Occipital lobe (tissue), 3 donors: ENCODE measurements at places on chromosomes 12 and 14.

DNA sequence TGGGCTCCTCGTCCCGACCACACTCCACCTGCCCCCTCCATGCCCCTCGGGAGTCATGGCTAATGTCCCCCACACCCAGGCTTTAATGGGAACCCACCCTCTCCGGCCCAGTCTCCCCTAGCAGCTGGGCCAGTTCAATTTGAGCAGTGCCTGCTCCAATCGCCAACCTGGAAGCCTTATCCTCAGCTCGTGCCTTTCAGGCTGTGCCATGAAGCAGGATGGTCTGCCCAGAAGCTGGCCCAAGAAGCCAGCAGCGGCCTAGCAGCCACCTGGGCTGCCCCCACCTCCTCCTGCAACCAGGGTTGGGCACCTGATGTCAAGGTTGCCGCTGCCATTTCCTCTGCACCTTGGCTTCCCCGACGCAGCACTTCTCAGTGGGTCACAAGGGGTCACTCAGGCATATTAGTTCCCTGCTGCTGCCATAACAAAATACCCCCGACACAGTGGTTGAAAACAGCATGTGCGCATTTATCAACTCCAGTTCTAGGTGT is 2.3 kb upstream of the CLBA1 start:
- DNase-seq = no peak

DNA sequence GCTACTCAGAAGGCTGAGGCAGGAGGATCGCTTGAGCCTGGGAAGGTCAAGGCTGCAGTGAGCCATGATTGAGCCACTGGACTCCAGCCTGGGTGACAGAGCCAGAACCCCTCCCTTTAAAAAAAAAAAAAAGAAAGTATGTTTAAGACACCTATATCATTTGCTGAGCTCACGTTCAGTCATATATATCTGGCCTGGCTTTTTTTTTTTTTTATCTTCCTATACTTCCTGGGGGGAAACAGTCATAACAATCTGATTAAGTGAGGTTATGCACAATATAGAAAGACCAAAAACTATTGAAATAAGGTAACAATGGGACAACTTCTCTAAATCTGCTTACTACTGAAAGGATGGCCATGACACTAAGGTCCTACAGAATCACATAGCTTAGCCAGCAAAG is 9.4 kb upstream of the ARID2 start:
- no peak for DNase-seq

- no peak for DNase-seq
These were observed 15.7 kb downstream of the KDM2B start for GRCh38 chr12:121565076-121565475.

- DNase-seq = no peak
These were observed 11.9 kb upstream of the TMEM119 start for GRCh38 chr12:108609537-108610335.

DNA sequence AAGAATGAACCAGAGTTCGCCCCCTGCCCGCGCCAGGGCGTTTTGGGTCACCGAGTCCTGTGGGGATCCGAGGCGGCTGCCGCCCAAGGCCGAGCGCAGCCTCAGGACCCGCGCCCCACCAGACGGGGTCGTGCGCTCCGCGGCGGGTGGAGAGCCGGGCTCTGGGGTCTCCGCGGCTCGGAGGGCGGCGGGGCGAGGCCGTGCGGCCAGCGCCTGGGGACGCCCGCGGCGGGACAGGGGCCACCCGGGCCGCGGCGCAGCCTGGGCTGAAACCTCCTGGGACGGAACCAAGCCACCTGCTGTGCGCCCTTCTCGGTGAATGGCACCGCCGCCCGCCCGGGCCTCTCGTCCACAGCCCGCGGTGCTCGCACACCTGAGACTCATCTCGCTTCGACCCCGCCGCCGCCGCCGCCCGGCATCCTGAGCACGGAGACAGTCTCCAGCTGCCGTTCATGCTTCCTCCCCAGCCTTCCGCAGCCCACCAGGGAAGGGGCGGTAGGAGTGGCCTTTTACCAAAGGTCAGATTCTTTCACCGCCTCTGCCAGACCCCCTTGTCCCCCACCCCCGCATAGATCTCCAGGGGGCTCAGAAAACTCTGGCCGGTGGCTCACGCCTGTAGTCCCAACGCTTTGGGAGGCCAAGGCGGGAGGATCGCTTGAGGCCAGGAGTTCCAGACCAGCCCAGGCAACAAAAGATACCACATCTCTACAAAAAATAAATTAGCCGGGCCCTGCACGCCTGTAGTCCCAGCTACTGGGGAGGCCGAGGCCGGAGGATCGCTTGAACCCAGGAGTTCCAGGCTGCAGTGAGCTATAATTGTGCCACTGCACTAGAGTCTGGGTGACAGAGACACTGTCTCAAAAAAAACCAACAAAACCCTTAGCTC is 901 bp downstream of the B3GNT4 start:
- DNase-seq = no peak
